ENCODE measurements at places on chromosomes 2 and 18.

- DNase-seq, result no peak
Observed at GRCh38 chr18:27110319-27110718, 74.8 kb downstream of the CHST9 start.

DNA sequence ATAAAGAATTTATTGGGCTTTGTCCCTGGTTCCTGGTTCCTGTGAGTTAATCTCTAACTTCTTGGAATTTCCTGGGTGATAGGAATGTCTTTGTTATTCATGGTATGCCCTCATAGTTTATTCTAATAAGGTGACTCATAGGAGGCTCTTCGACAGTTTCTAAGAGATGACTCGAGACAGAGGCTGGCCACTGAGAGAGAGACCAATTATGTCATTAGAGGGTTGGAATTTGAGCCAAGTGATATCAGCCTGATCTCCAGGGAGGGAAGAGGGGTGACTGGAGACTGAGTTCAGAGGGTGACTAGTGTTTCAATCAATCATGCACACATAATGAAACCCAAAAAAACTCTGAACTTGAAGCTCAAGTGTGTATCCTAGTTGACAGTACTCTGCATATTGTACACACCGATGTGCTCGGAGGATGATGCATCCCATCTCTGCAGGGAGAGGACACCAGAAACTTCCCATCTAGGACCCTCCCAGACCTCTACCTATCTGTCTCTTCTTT is 185.7 kb downstream of the MTCL1 start:
- DNase-seq, result no peak

GRCh38 chr2:120429586-120430500 is 83.9 kb downstream of the INHBB start:
- no peak for DNase-seq

GRCh38 chr18:58044370-58045241 is 580 bp downstream of the NEDD4L start:
- DNase-seq, result peak; percentile 35

GRCh38 chr2:101758001-101758400 is 60.5 kb downstream of the MAP4K4 start:
- no peak for DNase-seq

DNA sequence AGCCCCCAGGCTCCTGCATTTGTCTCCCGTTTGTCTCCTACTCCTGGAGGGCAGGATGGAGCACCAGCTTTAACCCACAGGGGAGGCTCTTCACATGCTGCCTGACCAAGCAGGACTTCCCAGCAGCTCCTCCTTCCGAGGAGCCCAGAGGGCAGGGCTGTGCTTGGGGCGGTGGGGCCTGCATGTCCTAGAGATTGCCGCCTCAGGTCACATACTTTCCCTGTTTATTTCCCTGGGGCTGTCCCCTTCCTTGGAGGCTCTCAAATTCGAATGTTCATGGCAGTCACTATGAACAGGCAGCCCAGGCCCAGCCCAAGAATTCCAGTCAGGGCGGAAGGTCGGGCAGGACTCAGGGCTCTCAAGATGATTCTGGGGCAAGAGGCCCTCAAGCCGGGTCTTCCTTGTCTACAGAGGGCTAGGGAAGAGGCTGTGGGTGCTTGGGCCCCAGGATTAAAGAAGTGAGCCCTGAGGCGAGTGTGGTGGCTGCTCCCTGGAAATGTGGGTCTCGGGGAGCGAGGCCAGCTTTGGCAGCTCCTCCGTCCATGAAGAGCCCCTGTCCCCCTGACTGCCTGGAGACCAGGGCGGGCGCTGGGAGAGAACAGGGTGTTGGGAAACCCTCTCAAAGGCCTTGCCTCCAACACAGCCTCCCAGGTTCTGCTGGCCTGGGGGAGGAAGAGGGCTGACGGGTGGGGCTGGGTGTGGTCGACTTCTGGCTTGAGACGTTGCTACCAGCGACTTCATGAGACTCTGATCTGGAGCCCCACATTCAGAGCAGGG is 48.9 kb upstream of the HPCAL1 start:
- no peak for DNase-seq

DNA sequence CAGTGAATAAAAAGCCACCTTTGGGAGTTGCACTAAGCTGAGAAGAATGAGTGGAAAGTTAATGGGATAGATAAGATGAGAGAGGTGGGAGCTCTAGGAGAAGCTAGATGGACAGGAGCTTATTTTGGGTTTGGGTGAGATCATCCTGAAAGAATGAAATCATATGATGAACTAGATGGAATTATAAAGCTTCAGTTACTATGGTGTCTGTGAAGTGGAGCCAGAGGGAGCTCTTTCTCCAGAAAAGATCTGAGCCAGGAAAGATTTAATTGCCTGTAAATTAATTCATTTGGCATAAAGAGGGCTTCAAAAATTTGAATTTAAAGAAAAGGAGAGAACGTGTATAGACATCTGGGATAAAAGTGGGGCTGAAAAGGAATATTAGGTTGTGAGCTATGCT is 10.3 kb downstream of the DNAH6 start:
- DNase-seq, result no peak

DNA sequence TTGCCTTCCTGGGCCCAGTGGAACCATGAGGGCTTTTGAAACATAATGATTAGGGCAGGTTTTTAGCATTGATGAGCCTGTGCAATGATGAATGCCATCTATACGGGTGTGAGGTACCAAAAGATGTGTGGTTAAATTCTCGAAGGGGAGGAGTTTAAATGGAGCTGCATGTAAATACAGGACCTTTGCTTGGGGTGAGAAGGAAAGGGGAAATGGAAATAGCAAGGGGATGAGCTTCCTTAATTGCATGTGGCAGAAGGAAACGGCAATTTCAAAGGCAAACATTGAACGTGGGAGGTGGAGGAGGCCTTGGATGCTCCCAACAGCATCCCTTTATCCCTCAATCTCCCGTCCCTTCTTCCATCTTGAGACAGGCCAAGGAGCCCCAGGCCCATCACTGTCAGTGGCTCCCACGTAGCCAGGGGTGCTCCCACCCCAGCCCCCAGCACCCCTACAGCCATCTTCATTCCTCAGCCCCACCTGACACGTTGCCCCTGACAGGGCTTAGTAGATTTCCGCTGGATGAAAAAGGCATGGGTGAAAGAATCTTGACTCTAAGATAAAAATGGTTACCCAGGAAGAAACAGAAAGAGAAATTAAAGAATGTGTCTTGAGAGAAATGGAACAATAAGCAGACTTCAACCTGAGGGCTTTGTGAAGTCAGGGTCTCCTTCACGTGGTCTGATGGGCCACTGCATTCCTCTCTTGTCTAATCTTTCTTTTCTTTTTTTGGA is 32.5 kb downstream of the INPP5D start:
- no peak for DNase-seq

DNA sequence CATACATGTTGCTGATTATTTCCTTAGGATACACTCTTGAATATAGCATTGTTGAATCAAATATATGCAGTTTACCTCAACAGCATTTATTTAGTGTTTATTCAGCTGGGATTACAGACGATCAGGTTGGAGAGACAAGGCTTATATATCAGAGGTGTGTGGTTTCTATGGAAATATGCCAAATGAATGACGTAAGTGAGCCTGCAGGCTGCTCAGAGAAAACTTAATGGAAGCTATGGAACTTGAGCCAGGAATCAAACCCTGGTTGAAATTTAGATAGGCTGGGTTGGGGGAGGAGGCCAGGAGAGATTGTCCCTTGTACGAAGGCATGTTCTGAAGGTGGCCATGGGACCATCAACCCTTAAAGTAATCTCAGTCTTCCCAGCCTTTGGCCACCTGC is 79.5 kb downstream of the INPP4A start:
- DNase-seq, result no peak

GRCh38 chr2:110766291-110766690 is 33.9 kb downstream of the ACOXL start:
- DNase-seq, result no peak

DNA sequence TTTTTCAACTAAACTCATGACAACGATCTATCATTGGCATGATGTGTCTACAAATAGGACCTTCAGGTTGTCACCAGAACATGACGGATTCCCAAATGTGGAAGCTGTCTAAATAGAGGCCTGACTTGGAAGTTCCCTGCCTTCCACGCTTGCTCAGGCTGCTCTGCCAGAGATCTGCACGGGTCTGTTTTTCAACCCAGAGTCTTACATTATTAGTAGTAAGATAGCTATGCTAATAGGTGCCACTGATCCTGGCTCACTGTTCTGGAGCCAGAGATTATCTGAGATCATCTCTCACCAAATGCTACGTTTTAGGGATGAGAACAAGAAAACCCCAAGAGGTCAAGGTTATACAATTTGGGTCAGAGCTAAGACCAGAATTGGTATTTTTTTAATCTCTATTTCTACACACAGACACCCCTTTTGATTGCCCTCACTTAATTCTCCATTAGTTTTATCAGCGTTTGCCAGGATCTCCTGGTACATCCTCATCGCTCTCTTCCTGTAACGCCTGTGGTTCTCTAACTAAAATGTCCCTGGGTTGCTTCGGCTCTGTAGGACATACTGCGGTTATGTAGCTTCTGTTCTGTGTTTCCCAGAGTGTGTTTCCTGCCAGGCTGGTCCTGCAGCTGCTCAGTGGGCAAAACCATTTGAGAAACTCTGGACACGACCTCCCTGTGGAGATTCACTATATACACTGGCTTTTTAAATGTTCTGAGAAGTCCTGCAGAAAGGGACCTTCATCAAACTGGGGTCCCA is 5.7 kb downstream of the CDC42EP3 start:
- DNase-seq, result no peak

DNA sequence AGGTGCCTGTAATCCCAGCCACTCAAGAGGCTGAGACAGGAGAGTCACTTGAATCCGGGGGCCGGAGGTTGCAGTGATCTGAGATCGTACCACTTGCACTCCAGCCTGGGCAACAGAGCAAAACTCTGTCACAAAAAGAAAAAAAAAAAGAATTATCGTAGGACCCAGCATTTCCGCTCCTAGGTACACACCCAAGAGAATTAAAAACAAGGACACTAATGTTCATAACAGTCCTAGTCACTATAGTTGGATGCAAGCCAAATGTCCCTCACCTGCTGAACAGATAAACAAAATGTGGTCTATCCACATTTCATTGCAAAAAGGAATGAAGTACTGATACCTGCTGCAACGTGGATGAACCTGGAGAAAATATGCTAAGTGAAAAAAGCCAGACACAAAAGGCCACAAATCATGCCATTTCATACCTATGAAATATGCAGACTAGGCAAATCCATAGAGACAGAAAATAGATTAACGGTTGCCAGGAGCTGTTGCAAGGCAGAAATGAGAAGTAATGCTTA is 21.2 kb downstream of the ADRA2B start:
- no peak for DNase-seq

DNA sequence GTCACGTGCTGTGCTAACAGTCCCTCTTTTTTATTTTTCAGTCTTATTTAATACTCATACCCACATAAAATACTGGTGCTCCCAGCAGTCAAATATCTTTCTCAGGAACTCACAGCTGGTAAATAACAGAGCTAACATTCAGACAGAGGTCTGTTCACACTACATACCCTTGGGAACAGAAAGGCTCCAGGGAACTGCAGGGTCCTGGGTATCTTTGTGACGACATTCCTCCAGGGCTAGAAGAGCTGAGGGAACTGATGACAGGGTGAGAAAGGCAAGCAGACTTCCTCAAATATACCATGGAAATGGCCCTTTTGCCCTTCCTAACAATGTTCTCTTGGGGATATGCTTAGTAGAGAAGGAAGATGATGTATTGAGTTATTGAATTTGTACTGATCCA is 19.3 kb downstream of the PDE6D start:
- no peak for DNase-seq

DNA sequence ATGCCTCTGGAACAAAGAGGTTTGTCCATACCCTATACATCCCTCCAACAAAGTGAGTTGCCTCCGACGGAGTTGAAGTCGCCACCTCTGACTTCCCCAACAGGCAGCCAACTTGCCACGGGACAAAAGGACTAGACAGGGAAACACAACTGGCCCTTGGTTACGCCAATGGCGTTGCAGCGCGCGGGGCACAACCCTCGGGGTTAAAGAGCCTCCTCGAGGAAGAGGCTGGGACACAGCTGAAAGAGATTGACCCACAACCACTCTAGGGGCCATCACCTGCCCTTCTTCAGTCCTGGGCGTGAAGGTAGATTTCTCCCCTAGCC is 545 bp downstream of the GTF3C2 start:
- peak; percentile 41 for DNase-seq

DNA sequence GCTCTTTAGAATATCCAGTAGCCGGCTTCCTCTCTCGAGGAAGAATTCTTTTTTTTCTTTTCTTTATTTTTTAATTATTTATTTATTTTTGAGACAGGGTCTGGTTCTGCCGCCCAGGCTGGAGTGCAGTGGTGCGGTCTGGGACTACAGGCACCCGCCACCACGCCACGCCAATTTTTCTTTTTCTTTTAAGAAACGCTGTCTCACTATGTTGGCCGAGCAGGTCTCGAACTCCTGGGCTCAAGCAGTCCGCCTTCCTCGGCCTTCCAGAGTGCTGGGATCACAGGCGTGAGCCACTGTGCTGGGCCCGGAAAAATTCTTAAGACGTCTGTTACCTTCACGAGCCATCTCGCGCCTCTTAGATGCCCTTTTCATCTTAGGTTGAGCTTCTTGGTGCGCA is 931 bp upstream of the TMEM131 start:
- no peak for DNase-seq

GRCh38 chr2:26017464-26018183 is 16.3 kb upstream of the RAB10 start:
- DNase-seq, result no peak

GRCh38 chr2:169143998-169144397 is 74.6 kb downstream of the DHRS9 start:
- DNase-seq, result no peak
